PC-9 (cell line): ENCODE measurements at places on chromosomes 3 and 15. TPM values are rescaled to one million over a fixed set of nuclear protein-coding genes. Genes with fewer than 3 reads are reported as not detected.

DNA sequence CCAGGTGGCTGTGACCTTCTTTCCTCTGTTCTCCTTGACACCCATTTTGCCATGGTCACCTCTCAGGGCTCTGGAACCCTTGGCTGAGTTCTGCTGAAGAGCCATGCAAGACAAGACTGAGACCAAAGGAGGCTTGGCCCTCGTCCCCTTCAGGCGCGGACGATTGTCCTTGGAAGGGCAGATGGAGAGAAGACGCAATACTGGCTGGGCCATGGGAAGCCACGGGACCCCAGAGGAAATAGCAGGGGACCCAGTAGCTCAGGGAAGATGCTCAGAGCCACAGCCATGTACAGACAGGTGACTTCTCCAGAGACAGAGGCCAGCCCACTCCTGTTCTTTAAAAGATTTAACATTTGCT is 125.6 kb downstream of the SMAD6 start:
- DNase-seq: no peak

DNA sequence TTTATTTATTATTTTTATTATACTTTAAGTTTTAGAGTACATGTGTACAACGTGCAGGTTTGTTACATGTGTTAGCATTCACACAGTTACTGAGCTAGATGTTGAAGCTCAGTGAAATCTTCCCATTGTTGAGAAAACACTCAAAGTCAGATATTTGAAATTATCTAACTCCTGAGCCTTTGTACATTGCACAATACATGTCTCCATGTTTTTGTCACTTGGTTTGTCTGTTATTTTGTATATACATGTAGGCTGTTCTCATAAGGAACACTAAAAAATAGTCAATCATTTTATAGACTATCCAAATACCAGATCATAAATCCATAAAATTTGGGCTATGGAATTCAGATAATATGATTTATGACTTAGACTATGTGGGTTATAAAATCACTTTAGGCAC is 1126.5 kb downstream of the NSUN3 start:
- DNase-seq: no peak

- DNase-seq: no peak
These were observed 16.1 kb downstream of the FGF7 start for GRCh38 chr15:49438962-49439631.

- peak; percentile 1 for DNase-seq
These were observed 810.3 kb downstream of the VGLL3 start for GRCh38 chr3:86180696-86181095.

The UPK1B gene
- total RNA-seq: not detected in 2 replicates

The CDHR4 gene
- total RNA-seq: 2.0 and 3.5 TPM in 2 replicates

DNA sequence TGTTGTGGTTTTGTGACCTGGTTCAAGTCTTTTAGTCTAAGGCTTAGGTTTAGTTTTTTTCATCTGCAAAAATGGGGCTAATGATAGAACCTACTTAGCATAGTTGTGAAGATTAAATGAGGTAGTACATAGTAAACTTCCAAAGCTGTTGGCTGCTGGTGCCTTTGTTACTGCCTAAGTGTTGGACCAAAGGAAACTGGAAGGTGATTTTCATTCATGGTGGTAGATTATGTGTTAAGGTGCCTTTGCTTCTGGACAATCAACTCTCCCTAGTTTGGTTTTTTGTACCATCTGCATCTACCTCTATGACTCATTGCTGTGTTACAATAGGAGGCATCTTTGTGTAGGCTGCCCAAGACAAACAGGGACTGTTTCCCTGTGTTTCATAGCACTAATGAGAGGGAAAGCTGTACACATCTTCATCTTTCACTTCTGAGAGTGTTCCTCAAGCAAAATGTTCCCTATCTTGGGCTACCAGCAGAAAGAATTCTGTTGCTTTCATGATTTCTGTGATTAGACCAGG is 3.2 kb downstream of the MAP2K1 start:
- peak; percentile 41 for DNase-seq

DNA sequence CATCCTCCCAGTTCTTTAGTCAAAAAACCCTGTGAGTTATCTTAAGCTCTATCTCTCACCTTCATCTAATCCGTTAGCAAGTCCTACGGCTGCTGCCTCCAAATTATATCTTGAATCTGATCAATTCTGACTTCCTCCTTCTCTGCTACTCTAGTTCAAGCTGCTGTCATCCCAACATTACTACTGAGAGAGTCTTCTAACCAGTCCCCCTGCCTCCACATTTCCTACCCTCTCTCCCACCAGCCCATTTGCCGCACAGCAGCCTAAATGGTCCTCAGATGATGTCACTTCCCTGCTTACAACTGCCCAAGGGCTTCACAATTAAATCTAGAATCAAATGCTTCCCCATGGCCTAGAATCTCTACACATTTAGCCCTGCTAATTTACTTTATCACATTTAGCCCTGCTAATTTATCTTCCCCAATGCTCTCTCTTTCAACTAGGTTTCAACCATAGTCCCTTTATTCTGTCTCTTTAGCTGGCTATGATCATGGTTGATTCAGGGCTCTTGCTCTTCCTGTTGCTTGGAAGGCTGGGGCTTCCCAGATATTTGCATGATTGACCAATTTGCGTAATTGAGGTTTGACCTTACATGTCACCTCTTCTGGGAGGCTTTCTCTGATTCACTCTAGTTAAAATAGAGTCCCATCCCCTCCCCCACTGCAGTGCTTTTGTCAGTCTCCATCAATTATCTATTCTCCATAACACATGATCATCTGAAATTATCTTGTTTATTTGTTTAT is 11.0 kb upstream of the ARL14 start:
- peak; percentile 80 for DNase-seq

The KNG1 gene
- total RNA-seq: not detected in 2 replicates

The GOLGA6B gene
- 0.22 TPM in 1 of 2 replicates, not detected in the other for total RNA-seq

The APPL1 gene
- total RNA-seq: 24.2 and 34.1 TPM in 2 replicates

DNA sequence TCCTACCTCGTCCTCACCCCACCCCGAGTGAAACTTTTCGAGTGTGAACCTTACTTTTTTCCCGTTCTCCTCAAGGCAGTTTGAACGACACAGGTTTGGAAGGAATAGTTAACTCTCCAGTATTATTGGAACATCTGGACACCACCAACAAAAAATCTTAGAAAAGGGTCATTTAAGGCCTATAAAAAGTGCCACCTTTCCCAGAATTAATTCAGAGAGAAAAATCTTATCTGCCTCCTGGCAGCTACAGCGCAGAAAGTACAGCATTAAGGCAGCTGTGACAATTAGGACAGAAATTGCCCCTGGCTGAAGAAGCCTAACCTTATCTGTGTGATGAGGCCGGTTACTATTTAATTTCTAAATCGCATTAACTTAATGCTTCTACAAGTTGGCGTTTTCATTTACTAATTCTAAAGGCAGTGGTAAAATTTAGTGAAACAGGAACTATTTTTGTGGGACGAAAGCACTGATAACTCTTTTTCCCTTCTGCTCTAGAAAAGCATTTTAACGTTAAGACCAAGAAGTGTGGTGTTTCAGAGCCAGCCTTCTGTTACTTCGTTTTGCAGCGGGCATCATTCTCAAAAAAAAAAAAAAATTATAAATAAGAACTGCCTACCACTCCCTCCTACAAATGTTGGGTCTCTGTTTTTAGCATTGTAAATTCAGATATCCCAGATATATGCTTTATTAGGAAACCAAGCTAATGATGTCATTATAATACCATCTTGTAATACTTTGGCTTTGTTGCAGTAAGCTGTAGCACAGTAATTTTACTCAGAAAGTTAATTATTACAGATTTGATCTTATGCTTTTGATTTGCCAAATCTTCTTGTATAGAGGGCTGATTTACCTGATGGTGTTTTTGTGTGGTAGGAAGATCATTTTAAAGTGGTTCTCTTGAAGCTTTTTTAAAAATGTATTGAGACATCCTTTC is 1.4 kb downstream of the ATP11B start:
- no peak for DNase-seq

GRCh38 chr3:3509665-3510064 is 289.6 kb upstream of the LRRN1 start:
- no peak for DNase-seq

DNA sequence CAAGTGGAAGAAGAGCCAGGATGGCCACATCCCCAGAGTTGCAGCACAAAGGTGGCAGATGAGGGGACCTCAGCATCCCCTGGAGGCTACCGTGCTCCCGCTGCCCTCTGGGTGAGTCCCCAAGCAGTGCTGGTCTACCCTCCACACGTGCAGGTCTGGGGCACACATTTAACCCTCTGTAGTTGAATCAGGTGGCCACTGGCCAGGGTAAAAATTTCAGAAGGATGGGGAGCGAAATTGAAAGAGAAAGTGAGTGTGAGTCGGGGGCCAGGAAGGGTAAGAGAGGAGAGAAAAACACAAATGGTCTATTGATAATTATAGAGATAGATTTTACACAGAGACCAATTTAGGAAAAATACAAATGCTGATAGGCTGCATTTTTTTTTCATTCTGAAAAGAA is 139.5 kb upstream of the EIF1B start:
- DNase-seq: no peak

DNA sequence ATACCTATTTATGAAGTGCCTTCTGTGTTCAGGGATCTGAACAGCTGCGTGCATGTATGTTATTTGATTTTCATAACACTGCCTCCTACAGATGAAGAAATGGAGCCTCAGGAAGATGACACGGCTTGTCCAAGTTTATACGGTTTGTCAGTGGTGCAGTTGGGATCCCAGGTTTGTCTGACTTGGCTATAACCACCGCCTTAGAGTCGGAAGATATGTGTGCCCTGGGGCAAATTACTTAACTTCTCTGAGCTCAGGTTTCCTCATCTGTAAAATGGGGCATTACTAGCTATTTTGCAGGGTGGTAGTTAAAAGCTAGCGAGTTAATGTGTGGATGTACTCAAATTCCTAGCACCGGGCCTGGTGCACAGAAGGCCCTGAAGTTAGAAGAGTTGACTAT is 54.1 kb upstream of the ANP32A start:
- no peak for DNase-seq

The MED12L gene
- total RNA-seq: 3.0 and 4.0 TPM in 2 replicates

GRCh38 chr3:13709706-13710105 is 160.8 kb downstream of the FBLN2 start:
- DNase-seq: no peak

DNA sequence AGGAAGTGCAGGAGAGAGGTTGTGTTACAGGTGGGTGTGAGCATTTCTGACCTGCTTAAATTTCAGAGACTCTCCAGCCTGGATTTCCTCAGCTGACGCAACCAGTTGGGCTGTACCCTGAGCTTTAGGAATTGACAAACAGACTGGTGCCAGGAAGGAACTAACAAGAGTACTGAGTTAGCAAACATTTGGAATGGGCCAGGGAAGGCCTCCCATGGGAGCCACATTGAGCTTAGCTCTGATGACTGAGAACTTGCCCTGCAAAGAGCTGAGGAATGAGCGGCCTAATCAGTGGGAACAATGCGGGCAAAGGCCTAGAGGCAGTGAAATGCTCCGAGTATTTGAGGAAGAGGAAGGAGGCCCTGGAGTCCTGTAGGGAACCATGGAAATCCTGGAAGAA is 254.2 kb downstream of the FEZF2 start:
- no peak for DNase-seq

- DNase-seq: peak; percentile 37
These were observed 13.0 kb upstream of the MANF start for GRCh38 chr3:51371943-51372557.

The ZBBX gene
- 0.38 and 0.85 TPM in 2 replicates for total RNA-seq

The PLXND1 gene
- total RNA-seq: 44.4 and 50.4 TPM in 2 replicates

The IQGAP1 gene
- total RNA-seq: 113 and 164 TPM in 2 replicates

DNA sequence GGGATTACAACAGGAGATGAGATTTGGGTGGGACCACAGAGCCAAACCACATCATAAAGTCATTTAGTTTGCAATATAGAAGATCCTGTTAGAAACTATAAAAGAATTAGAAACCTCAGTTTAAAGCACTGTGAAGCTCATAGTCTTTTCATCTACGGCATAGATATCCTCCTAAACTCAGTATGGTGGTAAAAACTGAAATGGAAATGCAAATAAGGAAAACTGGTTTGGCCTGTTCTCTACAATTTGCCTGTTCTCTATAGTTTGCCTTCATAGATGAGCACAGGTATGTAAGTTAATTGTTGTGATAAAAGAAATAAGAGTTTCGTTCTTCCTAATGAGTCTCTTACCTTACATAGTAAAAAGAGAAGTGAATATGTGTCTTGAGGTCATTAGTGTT is 331.6 kb upstream of the ARL6 start:
- no peak for DNase-seq

The SLC12A8 gene
- 30.7 and 42.9 TPM in 2 replicates for total RNA-seq

- DNase-seq: peak; percentile 71
These were observed 25.8 kb upstream of the RPL39L start for GRCh38 chr3:187165144-187165543.

DNA sequence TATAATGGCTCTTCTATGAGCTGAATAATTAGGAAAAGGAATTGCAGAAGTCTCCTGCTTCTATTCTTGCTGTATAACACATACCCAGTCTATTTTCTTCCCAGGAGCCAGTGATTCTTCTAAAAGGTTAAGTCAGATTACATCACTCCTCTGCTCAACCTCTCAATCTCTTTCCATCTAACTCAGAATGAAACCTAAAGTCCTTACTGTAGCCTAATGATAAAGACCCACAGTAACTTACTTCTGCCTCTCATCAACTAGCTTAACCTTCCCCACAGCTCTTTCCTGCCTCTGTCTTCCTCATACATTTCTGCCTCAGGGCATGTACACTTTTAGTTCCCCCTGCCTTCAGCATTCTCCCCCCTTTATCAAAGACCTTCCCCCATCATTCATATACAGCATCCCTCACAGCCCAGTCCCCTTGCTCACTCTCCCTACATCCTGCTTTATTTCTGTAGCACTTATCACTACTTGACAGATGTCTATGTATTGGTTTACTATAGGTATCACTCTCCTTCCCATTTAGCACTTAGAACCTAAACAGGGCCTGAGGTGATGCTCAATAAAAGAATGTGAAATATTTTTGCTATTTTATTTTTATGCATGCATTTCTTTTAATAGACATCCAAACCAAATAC is 28.5 kb upstream of the CMTM6 start:
- no peak for DNase-seq

The SKOR1 gene
- 0.13 and 0.40 TPM in 2 replicates for total RNA-seq

DNA sequence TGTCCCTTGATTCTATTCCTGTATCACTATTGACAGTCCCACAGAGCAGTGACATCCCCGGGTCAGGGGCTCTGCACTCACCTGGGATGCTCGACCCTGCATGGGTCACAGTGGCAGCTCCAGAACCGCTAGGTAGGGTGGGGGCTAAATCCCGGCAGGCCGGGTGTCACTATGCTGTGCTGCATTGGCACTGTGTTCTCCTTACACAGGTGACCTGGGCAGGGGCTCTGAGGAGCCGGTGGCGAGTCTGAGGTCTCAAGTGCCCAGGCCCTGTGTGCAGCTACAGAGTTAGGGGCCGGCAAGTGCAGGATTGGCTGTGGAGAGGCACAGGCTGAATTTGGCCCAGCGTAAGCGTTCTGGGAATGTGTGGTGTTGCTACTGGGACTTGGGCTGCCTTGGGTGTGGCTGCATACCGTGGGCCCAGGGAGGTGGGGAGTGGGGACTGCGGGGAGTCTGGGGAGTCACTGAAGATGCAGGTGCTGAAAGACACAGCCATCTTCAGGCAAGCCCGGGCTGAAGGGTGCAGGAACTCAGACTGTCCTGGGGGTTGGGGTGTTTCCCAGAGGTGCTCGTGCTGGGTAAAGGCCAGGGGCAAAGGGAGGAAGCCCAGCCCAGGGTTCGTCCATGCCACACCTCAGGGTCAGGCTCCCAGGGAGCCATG is 102.6 kb upstream of the PRR20G start:
- DNase-seq: no peak
